ENCODE measurements at places on chromosomes 16 and 17.
A peak's percentile ranks its signal among the peaks of the same experiment; 100 is the strongest.

GRCh38 chr17:246851-247421, 65.5 kb upstream of the DOC2B start:
- no peak for DNase-seq

DNA sequence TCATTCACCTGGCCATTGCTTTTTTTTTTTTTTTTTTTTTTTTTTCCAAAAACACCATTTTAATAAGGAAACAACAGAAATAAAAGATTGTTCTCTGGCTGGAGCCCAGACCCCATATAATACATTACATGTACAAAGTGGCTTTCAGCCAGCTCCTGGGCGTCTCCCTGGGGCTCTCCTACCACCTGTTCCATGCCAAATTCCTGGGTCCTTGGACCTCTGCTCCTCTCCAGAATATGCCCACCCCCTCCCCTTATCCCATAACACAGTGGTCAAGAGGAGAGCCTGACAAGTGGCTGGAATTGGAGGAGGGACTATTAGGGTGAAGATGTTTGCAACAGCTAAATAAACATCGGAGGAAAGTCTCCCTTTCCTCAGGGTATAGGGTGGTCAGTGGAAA, 3.6 kb upstream of the PHF12 start:
- DNase-seq = no peak

DNA sequence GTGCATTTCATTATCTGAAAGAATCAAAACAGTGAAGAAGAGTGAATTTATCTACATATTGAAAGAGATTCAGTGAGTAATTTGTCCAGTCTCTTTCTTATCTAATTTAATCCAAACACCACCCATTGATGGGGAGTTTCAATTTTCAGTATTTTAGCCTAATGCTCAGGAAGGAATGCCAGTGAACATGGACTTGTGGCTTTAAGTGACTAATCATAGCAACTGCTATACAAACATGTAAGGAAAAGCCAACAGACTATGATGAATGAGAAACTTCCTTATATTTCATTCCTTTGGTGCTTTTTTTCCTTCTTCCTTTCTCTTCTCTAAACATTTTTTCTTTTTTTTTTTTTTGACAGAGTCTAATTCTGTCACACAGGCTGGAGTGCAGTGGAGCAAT, 885.8 kb downstream of the KCNJ2 start:
- DNase-seq = peak; percentile 5

GRCh38 chr17:33055746-33056145, 64.1 kb downstream of the SPACA3 start:
- DNase-seq = no peak

GRCh38 chr17:41863074-41863848, 2.0 kb downstream of the KLHL11 start:
- DNase-seq = no peak

- no peak for DNase-seq
These were observed 7.3 kb downstream of the TEX2 start for GRCh38 chr17:64255764-64256163.

GRCh38 chr16:80324371-80324770, 216.4 kb upstream of the DYNLRB2 start:
- no peak for DNase-seq

GRCh38 chr17:17778308-17779014, 58.3 kb downstream of the SREBF1 start:
- peak; percentile 57 for DNase-seq

GRCh38 chr17:75877752-75878173, 618 bp downstream of the TRIM47 start:
- peak; percentile 80 for DNase-seq

DNA sequence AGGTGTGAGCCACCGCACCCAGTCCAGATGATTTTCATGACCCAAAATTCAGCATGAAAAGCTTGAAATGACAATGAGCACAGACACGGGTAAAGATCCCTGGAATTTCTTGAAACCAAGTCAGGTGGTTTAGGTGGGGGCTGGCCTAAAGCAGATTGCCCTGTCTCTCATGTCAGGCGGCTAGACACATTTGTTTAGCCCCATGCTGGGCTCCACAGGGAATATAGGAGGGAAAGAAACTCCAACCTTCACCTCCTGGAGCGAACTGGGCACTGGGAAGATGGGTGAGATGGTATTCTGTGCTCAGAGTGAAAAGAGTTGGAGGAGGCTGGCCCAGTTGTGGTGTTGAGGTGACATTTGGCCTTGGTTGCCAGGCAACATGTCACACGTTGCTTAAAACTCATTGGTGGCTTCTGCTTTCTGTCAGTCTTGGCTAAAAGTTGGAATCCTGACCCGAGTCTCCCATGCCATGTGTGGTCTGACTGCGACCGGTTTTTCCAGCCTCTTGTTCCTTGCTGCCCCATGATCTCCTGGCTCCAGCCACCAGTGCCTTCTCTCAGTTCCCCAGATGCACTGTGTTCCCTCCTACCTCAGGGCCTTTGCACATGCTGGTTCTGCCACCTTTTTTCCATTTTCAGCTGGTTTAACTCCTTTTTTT, 113.7 kb downstream of the ABCC6 start:
- DNase-seq = no peak

GRCh38 chr16:89956505-89957215, 8.1 kb downstream of the DEF8 start:
- DNase-seq = no peak

- no peak for DNase-seq
These were observed 146.9 kb downstream of the MSI2 start for GRCh38 chr17:57403236-57403635.

GRCh38 chr17:28216528-28216927, 102.5 kb upstream of the TMEM97 start:
- DNase-seq = peak; percentile 59

GRCh38 chr16:53052519-53053501, at the start of gene CHD9NB:
CHD9NB (minus strand) TSS chr16:53052897; CDS start chr16:53044158, 8,739 bp downstream.
- peak; percentile 84 for DNase-seq

DNA sequence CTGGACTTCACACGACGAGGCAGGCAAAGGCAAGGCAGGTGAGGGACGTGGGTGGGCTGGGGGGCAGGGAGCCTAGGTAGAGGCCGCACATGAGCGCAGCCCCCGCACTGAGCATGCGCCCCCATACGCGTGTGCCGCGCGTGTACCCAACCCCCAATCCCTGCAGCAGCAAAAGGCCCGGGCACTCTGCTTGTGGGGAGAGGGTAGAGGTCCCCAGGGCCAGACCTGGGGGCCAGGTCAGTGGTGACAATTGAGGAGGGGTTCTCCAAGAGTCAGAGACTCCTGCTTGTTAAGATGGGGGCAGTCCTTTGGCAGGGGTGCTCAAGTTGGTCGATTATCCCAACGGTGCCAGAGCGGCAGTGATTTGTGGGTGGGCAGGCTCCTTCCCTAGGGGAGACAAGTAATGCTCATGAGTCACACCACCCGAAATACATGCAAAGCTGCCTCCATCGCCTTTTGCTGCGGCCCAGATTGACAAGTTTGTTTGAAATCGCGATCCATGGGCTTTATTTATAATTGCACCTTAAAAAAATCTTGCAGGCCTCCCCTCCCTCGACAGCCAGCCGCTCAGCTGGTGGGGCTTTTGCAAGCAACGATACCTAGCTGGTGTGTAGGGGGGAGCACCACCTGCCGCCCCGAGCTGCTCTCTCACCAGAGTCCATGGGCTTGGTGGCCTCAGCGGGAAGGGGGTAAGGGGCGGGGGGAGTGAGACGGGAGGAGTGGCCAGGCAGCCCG, 1.1 kb upstream of the GIT1 start:
- DNase-seq = peak; percentile 69

DNA sequence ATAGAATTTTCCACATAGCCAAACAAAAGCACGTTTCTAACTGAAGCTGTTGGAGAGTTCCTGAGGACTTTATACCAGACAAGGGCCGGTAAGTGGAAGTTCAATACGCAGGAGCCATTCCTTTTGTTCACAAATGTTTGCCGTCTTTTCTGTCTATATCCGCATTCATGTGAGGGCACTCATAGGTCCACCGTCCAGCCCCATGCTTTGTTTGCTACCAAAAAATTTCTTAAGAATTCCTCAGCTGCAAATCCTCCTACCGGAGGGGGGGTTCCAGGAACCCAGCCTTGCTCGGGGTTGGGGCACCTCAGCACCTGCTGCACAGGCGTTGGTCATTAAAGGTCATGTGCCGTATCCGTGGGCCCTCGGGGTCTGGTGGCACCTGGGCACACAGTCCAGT, 276.8 kb downstream of the SEC14L1 start:
- no peak for DNase-seq

- DNase-seq = peak; percentile 93
These were observed 11.4 kb downstream of the ZNF629 start for GRCh38 chr16:30775392-30776188.

DNA sequence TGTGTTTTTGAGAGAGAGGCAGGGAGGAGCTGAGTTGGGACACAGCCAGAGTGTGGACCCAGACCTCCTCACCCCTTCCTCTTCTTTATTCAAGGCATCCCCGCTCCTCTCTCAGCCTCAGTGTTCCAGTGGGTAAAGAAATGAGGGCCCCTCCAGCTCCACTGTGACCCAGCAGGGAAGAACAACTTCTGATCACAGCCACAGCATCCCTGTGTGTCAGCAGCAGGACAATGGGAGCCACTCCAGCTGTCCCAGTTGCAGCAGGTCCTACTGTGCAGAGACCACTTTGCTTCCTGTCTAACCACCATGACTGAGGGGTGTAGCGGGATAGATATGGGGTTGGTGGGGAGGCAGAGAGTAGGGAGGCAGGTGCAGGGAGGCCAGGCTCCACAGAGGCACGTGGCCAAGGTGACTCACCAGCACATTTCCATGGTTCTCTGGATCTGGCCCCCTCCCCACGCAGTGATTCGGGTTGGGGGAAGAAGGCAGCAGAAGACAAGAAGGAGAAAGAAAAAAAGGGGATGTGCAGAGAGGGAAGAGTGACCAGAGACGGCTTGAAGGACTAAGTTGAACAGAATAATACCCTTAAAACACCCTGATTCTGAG, 24.5 kb downstream of the PIK3R5 start:
- no peak for DNase-seq

DNA sequence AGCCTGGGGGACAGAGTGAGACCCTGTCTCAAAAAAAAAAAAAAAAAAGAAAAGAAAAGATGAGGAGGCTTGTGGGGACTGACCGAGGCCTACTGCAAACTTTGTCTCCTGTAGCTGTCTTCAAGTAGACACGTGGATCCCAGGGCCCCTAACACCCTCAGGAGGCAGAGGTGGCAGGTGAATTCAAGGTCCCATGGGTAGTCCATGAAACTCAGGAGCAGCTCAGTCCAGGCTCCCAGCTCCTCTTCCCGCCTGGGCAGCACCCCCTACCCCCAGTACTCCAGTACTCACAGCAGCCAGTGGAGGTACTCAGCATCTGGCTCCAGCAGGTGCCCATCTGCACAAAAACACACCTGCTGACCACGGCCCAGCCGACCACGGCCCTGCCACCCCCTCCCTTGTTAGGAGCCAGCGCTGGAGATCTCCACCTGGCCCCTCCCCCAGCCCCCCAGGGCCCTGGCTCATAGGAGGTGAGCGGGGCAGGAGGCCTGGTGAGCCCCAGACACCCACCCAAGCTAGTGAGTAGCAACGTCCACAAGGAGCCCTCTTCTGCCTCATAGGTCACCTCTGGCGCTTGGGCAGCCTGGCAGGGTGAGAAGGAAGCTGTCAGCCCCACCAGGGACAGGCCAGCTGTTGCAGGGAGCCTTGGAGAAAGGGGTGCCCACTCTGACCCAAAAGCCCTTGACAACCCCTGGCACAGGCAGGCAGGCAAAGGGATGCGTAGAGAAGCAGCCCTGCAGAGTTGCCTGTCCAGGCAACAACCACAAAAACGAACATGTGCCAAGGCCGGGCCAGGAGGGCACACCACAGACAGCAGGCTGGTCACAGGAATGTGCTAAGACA, 3.8 kb downstream of the MRPL38 start:
- DNase-seq = no peak

- no peak for DNase-seq
These were observed 84.4 kb upstream of the NKD1 start for GRCh38 chr16:50463581-50464324.

GRCh38 chr16:11016524-11016988, 72.2 kb downstream of the CLEC16A start:
- DNase-seq = peak; percentile 49

- no peak for DNase-seq
These were observed 15.5 kb upstream of the SPNS2 start for GRCh38 chr17:4483012-4483840.

- no peak for DNase-seq
These were observed 10.1 kb upstream of the COL1A1 start for GRCh38 chr17:50211249-50212120.

DNA sequence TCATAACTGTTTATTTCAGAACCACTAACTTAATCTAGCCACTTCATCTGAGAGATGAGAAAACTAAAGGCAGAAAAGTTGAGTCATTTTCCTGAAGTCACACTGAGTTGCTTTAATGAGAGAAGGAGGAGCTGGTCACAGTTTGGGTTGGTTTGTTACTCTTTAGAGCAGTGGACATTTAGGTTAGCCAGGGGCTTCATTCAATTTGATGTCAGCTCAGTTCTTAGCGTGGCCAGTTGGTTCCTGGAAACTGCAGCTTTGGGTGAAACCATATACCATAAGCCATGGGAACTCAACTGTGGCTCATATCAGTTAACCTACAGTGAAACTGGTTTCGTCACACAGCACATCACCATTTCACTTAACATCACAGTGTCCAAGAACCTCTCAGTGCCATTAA, 59.2 kb upstream of the ADORA2B start:
- DNase-seq = no peak

- no peak for DNase-seq
These were observed 67.1 kb upstream of the CDH5 start for GRCh38 chr16:66299349-66299748.

DNA sequence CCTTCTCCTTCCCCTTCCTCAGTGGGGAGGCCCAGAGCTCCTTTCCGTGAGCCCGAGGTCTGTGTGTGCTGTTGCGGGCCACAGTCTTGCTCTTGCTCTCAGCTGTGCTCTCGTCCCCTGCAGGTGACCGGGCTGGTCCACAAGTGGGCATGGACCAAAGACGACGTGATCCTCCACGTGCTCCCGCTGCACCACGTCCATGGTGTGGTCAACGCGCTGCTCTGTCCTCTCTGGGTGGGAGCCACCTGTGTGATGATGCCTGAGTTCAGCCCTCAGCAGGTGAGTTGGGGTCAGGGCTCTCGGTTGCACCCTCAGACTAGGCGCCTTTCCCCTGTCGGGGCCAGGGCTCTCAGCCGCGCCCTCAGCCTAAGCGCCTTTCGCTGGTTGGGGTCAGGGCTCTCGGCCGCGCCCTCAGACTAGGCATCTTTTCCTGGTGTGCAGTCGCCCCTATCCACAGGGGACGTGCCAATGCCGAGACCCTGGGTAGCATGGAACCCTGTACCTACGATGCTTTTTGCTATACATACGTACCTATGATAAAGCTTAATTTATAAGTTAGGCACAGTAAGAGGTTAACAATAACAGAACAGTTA, 8.9 kb downstream of the ACSF3 start:
- DNase-seq = no peak

All from AG08396 (cell line).